Cardiac septum (tissue), 1 donor: ENCODE measurements at places on chromosomes 6 and 20. TPM values are rescaled to one million over a fixed set of nuclear protein-coding genes. Genes with fewer than 3 reads are reported as not detected.

DNA sequence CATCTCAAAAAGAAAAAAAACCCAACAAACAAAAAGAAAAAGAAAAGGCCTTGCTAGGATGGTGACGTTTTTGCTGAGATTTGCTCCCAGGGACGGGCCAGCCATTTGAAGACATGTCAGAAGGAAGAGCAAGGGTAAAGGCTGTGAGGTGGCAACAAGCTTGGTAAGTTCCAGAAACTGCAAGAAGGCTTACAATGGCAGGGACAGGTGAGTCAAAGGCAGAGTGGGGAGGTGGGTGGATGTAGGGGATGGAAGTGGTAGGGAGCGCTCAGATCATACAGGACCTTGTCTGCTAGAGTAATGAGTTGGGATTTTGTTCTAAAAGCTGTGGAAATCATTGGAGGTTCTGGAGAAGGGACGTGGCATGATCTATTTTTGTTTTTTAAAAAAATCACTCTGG, 4.3 kb downstream of the KIF3B start:
- no peak for DNase-seq

GRCh38 chr6:52307900-52308372, 23.4 kb upstream of the MCM3 start:
- DNase-seq, result no peak

GRCh38 chr20:21048841-21049273, 57.3 kb downstream of the LINC00237 start:
- DNase-seq, result no peak

GRCh38 chr6:17998442-17998841, 11.0 kb upstream of the KIF13A start:
- DNase-seq, result no peak

- no peak for DNase-seq
Observed at GRCh38 chr20:61257611-61258010, 5.5 kb downstream of the CDH4 start.

DNA sequence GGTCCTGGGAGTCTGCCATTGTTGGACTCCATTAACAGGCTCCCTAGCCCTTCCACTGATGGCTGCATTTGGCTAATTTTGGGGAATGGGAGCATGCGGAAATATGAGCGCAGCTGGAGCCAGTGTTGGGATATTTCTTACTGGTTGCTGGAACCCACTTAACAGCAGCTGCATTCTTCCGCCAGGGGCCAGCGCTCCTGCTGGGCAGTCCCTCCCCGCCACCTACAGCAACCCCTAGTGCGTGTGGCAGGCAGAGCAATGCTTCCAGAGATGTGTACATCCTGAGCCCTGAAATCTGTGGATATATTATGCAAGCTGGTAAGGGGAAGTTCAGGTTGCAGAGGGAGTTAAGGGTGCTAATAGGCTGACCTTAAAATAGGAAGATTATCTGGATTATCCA, 16.4 kb downstream of the CST8 start:
- no peak for DNase-seq

- DNase-seq, result no peak
Observed at GRCh38 chr6:116954938-116955337, 77.9 kb downstream of the RFX6 start.

GRCh38 chr6:45619994-45620471, 242.3 kb upstream of the SUPT3H start:
- DNase-seq, result no peak

DNA sequence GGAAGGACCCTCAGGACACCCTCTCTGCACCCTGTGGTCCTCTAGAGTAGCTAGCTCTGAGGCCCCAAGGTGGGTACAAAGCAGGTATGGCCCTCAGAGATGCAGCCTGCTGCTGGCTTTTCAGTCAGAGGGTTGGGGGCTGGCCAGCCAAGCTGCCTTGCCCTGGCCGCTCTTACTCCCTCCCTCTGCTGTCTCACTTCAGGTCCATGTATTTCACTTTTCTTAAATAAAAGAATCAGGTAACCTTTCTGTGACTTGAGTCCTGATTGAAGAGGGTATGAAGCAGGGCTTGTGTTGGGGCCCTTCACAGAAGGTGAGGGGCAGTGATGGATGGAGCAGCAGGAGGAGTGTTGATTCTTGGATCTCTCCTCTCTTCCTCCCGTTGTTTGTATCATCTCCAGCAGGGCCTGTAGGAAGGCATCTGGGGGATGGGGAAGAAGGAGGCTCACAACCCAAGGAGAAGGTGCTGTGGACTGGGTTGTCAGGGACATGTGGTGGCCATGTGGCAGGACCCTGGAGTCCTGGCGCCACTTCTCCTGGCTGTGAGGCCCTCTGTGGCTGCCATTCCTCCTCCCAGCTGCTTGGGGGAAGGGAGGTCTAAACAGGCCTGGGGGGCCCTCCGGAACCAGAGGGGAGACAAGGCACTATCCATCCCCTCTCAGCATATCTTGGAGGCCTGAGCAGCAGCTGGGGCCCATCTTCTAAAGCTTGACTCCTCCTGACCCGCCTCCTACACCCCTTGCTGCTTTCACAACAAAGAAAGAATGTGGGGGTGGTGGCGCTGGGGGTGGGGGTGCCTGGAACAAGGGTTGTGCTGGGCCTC, 1.1 kb upstream of the PTK7 start:
- no peak for DNase-seq

DNA sequence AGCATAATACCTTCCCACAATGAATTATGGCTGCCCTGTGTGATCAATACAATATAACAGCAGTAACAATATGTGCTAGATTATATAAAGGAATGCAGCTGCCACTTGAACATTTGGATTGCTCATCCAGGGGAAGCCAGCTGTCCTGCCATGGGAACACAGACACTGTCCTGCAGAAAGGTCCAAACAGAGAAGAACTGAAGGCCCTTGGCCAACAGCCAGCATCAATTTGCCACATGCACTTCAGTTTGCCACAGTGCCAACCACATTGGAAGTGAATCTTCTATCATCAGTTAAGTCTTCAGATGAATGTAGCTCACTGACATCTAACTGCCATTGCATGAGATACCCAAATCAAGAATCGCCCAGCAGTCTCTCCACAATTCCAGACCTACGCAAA, 332.4 kb downstream of the PRKN start:
- no peak for DNase-seq

Gene RAMACL
- 1.4 TPM for total RNA-seq

DNA sequence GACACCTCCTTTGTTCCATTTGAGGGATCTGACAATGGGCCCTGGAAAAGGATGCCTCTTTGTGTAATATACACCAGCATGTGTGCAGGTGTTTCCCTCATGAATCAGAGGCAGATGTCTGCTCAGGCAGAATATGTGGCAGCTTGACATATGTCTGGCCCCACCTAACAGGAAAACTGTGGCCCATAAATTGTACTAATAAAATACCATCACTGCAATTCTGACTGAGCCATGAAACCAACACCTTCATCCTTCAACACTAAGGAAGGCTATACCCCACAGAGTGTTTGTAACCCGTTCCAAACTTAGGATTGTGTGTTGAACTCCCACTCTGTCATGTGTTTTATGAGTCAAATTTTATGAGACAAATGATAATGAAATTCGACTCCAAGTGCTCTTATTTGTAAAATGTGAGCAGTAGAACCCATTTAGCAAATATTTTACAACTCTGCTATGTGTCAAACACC, 22.7 kb downstream of the LAMA4 start:
- no peak for DNase-seq

GRCh38 chr6:91317247-91317835, 730.5 kb upstream of the MAP3K7 start:
- DNase-seq, result no peak

DNA sequence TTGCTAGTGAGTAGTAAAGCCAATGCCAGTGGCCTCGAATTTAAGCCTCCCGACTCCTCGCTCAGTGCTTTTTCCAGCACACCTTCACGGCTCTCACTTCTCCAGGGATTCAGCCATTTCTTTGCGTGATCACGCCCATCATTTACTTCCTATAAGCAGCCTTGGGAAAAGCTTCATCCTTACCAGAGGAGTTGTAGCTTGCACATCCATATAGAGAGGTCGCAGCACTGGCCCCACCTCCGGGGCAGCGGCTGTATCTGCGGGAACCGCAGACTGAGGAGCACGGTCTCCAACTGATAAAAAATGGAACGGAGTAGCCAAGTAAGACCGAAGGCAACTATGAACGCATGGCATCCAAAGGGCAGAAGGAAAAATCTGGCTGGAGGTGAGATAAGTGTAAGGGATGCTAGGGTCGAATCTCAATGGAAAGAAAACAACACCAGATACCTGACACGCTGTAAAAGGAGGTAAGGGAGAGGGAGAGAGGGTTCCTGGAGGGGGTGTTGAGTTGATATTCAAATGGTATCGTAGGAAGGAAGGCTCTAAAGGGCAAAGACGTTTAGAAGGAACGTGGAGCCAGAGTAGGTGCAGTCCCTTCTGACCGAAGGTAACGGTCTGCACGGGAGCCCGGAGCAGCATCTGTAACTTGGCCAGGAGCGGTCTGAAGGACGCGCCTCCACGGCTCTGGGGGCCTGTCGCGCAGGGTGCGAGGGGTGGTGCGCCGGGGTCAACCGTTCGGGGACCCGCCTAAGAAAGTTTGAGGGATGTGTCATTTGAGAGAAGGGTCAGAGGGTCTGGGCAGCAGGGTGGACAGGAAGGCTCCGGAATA, 640 bp downstream of the NFS1 start:
- no peak for DNase-seq

- DNase-seq, result no peak
Observed at GRCh38 chr6:163170294-163170883, 244.1 kb upstream of the QKI start.

DNA sequence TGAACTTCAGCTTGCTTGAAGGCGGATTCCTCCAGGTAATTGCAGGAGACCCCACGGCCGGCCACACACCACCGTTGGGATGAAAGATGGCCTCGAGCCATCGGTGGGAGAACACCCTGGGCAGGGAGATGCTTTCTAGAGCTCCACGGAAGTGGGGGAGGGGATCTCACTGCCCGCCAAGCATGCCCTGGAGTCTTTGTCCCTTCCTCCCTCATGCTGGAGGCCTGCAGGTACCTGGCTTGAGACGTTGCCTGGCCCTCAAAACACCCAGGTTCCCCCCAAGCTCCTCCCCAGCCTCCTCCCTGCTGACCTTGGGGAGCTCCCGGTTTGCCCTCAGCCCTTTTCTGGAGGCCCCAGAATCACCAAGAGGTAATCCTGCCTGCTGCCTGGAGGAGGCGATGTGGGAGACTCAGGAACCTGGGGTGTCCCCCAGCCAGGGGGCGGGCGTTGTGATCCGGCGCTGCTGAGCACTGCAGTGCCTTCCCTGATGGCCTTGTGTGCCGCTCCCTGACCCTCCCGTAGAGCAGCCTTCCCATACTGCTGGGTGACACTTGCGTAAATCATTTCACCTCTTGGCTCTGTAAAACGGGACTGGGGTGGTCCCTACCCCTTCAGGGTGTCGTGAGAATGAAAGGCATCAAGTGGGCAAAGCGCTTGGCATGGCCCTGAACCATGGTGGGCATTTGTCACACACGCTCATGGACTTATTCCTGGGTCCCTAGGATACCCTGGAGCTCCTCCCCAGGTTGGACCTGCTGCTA, 91.4 kb downstream of the CEBPB start:
- no peak for DNase-seq

DNA sequence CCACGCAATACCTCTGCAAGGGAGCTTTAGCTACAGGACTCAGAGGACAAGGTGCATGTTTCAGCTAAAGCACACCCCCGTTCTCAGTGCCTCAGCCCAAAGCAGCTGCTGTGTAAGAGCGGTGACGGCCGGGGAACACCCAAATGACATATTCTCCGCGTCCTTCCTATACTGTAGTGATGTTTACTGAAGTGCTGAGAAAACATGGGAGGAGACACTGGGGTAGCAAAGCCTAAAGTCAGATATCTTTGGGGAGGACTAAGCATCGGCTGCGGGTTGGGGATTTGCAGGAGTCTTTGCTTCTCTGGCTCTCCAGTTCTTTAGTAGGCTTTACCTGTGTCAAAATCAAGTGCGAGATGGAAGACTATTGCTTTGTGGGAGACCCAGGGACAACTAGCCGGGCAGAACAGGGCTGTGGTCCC, 1.7 kb downstream of the SLC22A23 start:
- DNase-seq, result no peak

DNA sequence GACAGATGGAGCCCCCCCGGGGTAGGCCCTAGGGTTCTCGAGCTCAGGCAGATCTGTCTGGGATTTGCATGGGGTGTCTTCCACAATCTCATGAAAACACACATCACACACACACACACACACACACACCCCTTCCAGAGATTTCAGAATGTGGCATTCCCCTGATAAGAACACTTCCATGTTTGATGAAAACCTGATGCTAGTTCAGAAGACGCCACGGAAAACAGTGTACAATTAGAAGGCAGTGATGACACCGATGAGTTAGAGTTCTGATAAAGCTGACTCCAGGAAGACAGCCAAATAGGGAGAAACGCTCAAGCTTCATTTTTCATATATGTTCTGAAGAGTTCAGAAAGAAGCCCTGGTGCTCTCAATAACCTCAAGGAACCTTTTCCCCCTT, 438.7 kb upstream of the JARID2 start:
- no peak for DNase-seq

Gene DNMT3B
- total RNA-seq, result 0.62 TPM

- no peak for DNase-seq
Observed at GRCh38 chr6:60991427-60992028, 1294.5 kb downstream of the KHDRBS2 start.

GRCh38 chr6:151677404-151677803, 130.1 kb upstream of the ESR1 start:
- no peak for DNase-seq

Gene SRSF12
- total RNA-seq, result 0.40 TPM

GRCh38 chr6:90598192-90598951, 11.5 kb upstream of the MAP3K7 start:
- no peak for DNase-seq

DNA sequence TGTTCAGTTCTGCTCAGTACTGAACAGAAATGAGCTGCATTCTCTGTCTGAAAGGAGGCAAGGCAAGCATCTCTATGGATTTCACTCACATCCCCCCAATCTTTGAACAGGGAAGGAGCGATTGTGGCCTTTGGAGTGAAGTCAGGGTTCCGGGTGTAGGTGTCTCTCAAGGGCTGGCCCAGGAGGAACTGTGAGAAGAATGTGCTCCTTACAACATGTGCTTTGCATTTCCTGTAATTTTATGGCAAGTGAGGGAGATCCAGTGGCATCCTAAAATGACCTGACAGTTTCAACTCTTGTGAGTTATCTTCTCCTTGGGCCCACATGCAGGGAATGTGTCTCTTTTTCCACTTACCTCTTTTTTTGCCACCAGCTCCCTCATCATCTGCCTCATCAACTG, 63.0 kb upstream of the RIN2 start:
- DNase-seq, result no peak

DNA sequence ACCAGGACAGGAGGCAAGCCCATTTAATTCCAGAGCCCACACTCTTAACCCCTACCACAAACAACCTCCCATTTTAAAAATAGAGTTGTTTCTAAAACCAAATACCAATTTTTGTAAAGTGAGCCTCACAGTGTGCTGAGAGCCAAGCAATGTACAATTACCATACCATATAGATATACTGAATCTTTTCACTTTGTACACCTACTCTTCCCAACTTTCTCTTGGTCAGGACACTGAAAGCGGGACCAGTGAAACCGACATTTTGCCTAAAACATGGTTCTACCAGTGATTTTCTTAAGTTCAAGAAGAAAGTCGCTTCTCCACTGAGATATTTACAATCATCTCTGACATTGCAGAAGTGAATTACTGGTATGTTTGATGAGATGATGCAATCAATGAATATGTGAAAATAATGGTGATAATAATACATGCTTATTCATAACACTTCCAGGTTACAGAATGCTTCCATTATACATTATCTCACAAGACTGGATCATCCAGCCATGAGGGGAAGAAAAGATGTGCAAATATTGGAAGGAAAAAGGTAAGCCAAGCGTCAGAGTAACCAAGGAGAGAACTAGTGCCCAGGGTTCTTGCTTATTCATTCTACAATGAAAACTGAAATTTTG, 74.1 kb downstream of the HIVEP2 start:
- no peak for DNase-seq
